ENCODE measurements at places on chromosomes 11 and 22. TPM values are rescaled to one million over a fixed set of nuclear protein-coding genes. Genes with fewer than 3 reads are reported as not detected.

- H3K4me3 ChIP-seq: no peak overlapping the region
- no peak overlapping the region for H3K27ac ChIP-seq
- H3K27me3 ChIP-seq: no peaks in the 10 kb centered on the region
- no peak for DNase-seq
Measured at GRCh38 chr11:80958361-80958760, 1517.5 kb upstream of the TENM4 start.

NCR3LG1 gene
- 1.0 TPM for total RNA-seq

- no peaks in the 10 kb centered on the region for H3K27me3 ChIP-seq
- peak overlapping the region; percentile 64 for H3K27ac ChIP-seq
- peak overlapping the region; percentile 51 for H3K4me3 ChIP-seq
- peak; percentile 15 for DNase-seq
- H3K4me1 ChIP-seq: no peaks in the 10 kb centered on the region
Measured at GRCh38 chr11:2791521-2792380, 92.0 kb upstream of the KCNQ1OT1 start.

DNA sequence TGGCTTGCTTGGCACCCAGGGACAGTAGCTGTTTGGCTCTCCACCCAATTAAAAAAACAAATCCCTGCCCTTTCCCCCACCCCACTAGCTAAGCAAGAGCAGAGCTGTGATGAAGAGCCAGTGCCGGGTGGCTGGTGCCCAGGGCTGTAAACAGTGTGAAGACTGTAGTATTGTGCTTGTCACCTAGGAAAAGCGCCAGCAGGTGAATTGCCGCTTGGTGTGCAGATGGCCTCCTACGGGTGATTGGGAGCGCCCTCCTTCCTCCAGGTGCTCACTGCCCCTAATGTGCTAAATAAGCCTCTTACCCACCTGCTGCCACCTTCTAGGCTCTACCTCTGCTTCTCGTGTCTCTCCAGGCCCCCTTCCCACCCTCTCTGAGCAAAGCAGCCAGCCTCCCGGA is 18.4 kb upstream of the RAPSN start:
- peaks cover 13% of the 10 kb centered on the region for H3K36me3 ChIP-seq
- peaks cover 44% of the 10 kb centered on the region for H3K4me1 ChIP-seq
- H3K27me3 ChIP-seq: no peaks in the 10 kb centered on the region
- H3K4me3 ChIP-seq: no peak overlapping the region
- no peak for DNase-seq

GRCh38 chr11:73316422-73316821 is 8.3 kb downstream of the ARHGEF17 start:
- H3K4me3 ChIP-seq: no peak overlapping the region
- H3K27me3 ChIP-seq: no peaks in the 10 kb centered on the region
- no peaks in the 10 kb centered on the region for H3K36me3 ChIP-seq
- peak overlapping the region; percentile 94 for H3K27ac ChIP-seq
- H3K4me1 ChIP-seq: no peaks in the 10 kb centered on the region

DNA sequence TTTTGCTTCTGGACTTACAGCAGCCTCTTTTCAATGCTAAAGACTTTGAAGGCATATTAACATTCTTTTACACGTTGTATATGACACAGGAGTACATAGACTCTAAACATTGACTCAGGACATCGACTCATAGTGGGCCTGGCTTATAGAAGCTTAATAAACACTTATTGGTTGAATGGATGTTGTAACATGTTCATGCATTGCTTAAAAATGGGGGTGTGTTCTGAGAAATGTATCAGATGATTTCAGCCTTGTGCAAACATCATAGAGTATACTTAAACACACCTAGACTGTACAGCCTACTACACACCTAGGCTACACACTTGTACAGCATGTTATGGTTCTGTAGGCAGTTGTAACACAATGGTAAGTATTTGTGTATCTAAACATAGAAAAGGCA is 17.9 kb downstream of the TTC17 start:
- H3K36me3 ChIP-seq: no peaks in the 10 kb centered on the region
- H3K4me3 ChIP-seq: no peak overlapping the region
- DNase-seq: no peak

GRCh38 chr11:132099692-132100091 is 729.3 kb downstream of the NTM start:
- no peaks in the 10 kb centered on the region for H3K4me1 ChIP-seq
- no peaks in the 10 kb centered on the region for H3K27me3 ChIP-seq
- no peak overlapping the region for H3K27ac ChIP-seq

SMIM35 gene
- total RNA-seq: not detected

GRCh38 chr22:26466196-26466595 is 17.4 kb downstream of the HPS4 start:
- no peak for DNase-seq
- H3K36me3 ChIP-seq: peaks cover 20% of the 10 kb centered on the region
- H3K27ac ChIP-seq: no peak overlapping the region
- H3K27me3 ChIP-seq: no peaks in the 10 kb centered on the region
- H3K4me1 ChIP-seq: no peaks in the 10 kb centered on the region
- no peak overlapping the region for H3K4me3 ChIP-seq

GRK3 gene
- total RNA-seq: 12.9 TPM

SLC29A2 gene
- total RNA-seq: 1.8 TPM

GRCh38 chr11:93082900-93083299 is 113.4 kb downstream of the MTNR1B start:
- DNase-seq: no peak
- H3K4me1 ChIP-seq: no peaks in the 10 kb centered on the region
- H3K36me3 ChIP-seq: no peaks in the 10 kb centered on the region
- H3K27me3 ChIP-seq: no peaks in the 10 kb centered on the region
- no peak overlapping the region for H3K4me3 ChIP-seq
- no peak overlapping the region for H3K27ac ChIP-seq

FAU gene
- 1,213 TPM for total RNA-seq

C1QTNF5 gene
- 43.9 TPM for total RNA-seq

GRCh38 chr22:17537155-17537554 is 26.1 kb upstream of the SLC25A18 start:
- H3K27me3 ChIP-seq: no peaks in the 10 kb centered on the region
- no peak overlapping the region for H3K27ac ChIP-seq
- H3K4me3 ChIP-seq: no peak overlapping the region
- no peaks in the 10 kb centered on the region for H3K36me3 ChIP-seq

- no peak for DNase-seq
- H3K27me3 ChIP-seq: no peaks in the 10 kb centered on the region
- H3K4me1 ChIP-seq: no peaks in the 10 kb centered on the region
- no peaks in the 10 kb centered on the region for H3K36me3 ChIP-seq
Measured at GRCh38 chr22:28600546-28601143, 79.0 kb downstream of the TTC28 start.

RTN4R gene
- 3.8 TPM for total RNA-seq

DNA sequence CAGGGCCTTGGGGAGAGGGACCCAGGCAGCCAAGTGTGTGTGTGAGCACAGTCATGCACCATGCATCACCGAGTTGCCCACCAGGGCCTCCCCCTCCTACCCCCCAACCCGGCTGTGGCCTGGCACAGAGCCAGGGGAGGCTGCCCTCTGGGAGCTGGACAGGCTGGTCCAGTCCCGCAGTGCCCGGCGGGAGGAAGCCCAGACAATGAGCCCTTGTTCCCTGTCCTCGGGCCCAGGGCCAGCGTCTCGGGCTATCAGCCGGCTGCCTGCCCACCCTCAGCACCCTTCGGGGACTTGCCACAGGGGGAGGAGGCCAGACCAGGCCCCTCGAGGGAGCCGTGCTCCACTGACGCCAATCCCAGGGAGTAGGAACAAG is 4.5 kb downstream of the LRRC75B start:
- peaks cover 76% of the 10 kb centered on the region for H3K4me1 ChIP-seq
- no peak overlapping the region for H3K4me3 ChIP-seq
- peak; percentile 48 for DNase-seq
- peak overlapping the region; percentile 97 for H3K27ac ChIP-seq
- no peaks in the 10 kb centered on the region for H3K27me3 ChIP-seq
- H3K36me3 ChIP-seq: no peaks in the 10 kb centered on the region

- H3K4me3 ChIP-seq: no peak overlapping the region
- H3K27me3 ChIP-seq: no peaks in the 10 kb centered on the region
- H3K27ac ChIP-seq: peak overlapping the region; percentile 65
- H3K36me3 ChIP-seq: peaks cover 61% of the 10 kb centered on the region
- no peak for DNase-seq
Measured at GRCh38 chr11:70326833-70327232, 56.3 kb downstream of the PPFIA1 start.

APOBEC3G gene
- total RNA-seq: 13.2 TPM

GRCh38 chr11:124841840-124842239 is 23.4 kb upstream of the ROBO3 start:
- H3K27me3 ChIP-seq: peaks cover 92% of the 10 kb centered on the region
- H3K27ac ChIP-seq: no peak overlapping the region
- no peaks in the 10 kb centered on the region for H3K36me3 ChIP-seq
- DNase-seq: no peak
- peaks cover 38% of the 10 kb centered on the region for H3K4me1 ChIP-seq

DNA sequence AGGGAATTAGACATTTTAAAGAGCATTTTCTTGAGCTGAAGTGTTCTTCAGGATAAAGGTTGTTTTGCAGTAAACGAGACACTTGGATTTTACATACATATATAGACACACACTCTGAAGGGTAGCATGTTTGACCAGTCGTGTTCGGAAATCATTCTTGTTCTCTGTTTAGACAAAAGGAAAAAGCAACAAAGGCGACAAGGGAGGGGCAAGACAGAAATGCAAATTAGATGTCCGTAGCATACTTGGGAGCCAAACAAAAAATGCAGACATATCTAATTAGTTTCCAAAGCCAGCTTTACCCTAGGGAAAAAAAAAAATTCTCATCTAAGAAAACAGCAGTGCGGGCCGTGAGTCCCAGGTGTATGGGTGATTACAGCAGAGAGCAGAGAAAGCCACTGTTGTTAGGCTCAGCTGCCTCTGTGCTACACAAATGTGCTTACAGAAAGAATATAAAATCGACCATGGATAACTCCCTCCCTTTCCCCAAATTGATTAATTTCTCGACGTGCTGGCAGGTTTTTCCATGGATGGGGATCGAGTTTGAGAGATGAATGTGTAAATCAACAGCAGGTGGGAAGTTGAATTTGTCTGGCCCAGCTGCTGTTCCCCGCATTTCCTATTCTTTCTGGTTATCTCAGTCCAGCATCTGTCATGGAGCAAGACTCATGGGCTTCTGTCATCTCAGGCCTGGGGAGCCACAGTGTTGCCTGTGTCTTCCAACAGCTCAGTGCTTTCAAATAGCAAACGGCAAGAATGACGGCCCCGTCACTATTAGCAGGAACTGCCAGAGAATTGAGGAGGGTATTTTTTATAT is 176.5 kb upstream of the TTC12 start:
- no peaks in the 10 kb centered on the region for H3K4me1 ChIP-seq
- no peak for DNase-seq
- H3K36me3 ChIP-seq: no peaks in the 10 kb centered on the region
- no peak overlapping the region for H3K4me3 ChIP-seq
- no peaks in the 10 kb centered on the region for H3K27me3 ChIP-seq

GRCh38 chr11:58192229-58192628 is 3.4 kb downstream of the OR9Q2 start:
- H3K36me3 ChIP-seq: no peaks in the 10 kb centered on the region
- H3K4me1 ChIP-seq: no peaks in the 10 kb centered on the region
- no peak overlapping the region for H3K27ac ChIP-seq
- no peak for DNase-seq
- no peaks in the 10 kb centered on the region for H3K27me3 ChIP-seq
- H3K4me3 ChIP-seq: no peak overlapping the region

DNA sequence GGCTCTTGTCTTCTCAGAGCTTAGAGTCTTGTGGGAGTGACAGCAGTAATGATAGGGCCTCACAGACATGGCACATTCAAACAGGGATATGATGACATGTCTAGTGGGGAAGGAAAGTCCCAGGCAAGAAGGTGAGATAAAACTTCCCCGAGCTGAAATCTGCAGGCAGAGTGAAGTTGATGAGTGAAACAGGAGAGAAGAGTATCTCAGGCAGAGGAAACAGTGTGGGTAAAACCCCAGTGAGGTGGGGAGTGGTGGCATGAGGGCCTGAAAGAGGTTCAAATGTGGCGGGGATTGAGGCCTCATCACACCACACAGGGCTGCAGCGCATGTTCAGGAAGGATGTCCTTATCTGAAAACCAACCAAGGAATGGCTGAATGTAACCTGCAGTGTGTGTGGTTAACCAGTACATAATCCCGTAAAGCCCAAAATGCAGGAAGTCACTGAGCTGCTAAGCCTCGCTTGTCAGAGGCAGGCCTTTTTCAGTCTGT is 153.8 kb upstream of the E2F8 start:
- peaks cover 4% of the 10 kb centered on the region for H3K4me1 ChIP-seq
- H3K27me3 ChIP-seq: no peaks in the 10 kb centered on the region
- H3K27ac ChIP-seq: no peak overlapping the region
- no peak overlapping the region for H3K4me3 ChIP-seq
- DNase-seq: no peak
- no peaks in the 10 kb centered on the region for H3K36me3 ChIP-seq

- H3K36me3 ChIP-seq: no peaks in the 10 kb centered on the region
- no peak overlapping the region for H3K27ac ChIP-seq
- H3K4me3 ChIP-seq: no peak overlapping the region
Measured at GRCh38 chr22:40334899-40335298, 11.4 kb upstream of the ADSL start.

DNA sequence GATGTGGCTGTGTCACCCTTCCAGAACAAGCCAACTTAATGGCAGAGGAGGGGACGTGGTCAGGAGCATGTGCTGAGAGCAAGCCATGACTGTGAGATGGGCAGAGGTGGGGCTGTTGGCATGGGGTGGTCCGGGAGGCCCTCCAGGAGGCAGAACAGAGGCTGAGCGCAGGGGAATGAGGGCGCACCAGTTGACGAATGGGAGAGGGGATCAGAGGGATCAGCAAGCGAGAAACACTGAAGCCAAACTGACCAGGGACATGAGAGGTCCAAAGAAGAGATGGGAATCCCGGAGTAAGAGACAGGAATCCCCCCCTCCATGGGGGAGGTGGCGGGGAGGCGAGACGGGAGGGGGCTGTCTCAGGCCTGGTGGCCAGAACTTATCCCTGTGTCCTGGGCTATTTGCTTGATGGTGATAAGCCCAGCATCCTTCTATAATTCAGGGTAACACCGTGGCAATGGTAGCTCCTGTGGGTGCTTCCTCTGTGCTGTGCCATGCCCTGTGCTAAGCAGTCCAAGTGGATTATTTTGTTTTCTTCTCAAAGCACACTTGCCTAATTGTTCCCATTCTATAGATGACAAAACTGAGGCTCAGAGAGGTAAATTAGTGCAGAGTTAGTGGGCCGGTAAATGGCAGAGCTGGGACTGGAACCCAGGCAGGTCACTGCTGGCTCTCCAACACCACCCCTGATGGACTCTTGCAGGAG is 83.4 kb upstream of the SHISAL1 start:
- no peaks in the 10 kb centered on the region for H3K4me1 ChIP-seq
- no peaks in the 10 kb centered on the region for H3K36me3 ChIP-seq
- H3K27me3 ChIP-seq: no peaks in the 10 kb centered on the region
- no peak overlapping the region for H3K4me3 ChIP-seq
- no peak for DNase-seq
- H3K27ac ChIP-seq: no peak overlapping the region

- H3K27me3 ChIP-seq: peaks cover 66% of the 10 kb centered on the region
- H3K4me3 ChIP-seq: no peak overlapping the region
- no peaks in the 10 kb centered on the region for H3K4me1 ChIP-seq
Measured at GRCh38 chr11:1040428-1041148, 4.1 kb upstream of the MUC6 start.

DNA sequence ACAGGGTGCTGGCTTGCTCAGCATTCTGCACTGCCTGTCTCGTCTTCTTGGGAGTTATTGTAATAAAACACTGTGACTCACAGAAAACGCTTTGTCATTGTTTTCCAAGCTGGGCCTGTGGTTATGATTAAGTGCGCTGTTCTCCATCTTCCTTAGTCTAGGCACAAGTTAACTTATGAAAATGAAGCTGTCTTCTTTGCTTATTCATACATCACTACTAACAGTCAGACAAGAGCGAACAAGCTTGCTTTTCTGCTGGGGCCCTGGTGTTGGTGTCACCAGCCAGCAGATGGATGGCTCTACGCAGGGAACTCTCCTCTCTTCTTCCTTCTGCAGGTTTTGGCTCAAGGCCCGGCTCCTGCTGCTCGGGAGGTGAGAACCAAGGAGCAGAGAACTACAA is 380.1 kb upstream of the SYN3 start:
- no peak for DNase-seq
- no peaks in the 10 kb centered on the region for H3K36me3 ChIP-seq
- H3K27me3 ChIP-seq: no peaks in the 10 kb centered on the region
- no peaks in the 10 kb centered on the region for H3K4me1 ChIP-seq
- no peak overlapping the region for H3K27ac ChIP-seq

CCDC89 gene
- total RNA-seq: 3.1 TPM

All from tibial nerve (tissue), 4 donors.